IPS DF 19.7 (cell line): ENCODE measurements at places on chromosomes 1 and 21.

- no peak for DNase-seq
These were observed 470.8 kb downstream of the LMO4 start for GRCh38 chr1:87799451-87799850.

DNA sequence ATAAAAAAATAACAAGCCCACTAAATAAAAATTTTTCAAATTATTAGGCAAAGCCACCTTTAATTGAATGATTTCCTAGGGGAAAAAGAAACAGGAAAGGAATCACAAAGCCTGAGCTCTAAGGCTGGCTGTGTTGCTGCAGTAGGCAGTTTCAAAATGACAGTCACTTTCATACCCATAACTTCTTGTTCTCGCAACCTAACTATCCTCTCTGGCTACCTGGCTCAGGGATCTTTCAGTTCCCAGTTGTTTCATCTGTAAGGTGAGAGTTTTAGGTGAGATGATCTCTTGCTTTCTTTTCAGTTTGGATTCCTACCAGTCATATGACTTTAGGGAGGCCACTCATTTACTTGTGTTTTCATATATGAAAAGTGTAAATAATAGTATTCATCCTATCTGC lies 226.1 kb downstream of the ASTN1 start:
- no peak for DNase-seq

DNA sequence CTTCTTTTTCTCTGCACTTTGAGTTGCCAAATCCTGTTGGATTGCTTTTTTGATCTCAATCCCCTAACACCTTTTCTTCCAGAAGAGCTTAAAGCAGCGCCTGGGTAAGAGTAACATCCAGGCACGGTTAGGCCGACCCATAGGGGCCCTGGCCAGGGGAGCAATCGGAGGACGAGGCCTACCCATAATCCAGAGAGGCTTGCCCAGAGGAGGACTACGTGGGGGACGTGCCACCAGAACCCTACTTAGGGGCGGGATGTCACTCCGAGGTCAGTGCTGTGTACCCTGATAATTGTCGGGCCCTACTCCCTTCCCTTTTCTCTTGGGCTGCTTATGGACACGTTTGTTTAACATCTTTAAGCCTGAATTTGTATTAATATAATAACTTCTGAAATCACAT lies 8.3 kb downstream of the CHTOP start:
- DNase-seq = no peak

- no peak for DNase-seq
These were observed 166.9 kb downstream of the TOMM20 start for GRCh38 chr1:234961456-234962339.

DNA sequence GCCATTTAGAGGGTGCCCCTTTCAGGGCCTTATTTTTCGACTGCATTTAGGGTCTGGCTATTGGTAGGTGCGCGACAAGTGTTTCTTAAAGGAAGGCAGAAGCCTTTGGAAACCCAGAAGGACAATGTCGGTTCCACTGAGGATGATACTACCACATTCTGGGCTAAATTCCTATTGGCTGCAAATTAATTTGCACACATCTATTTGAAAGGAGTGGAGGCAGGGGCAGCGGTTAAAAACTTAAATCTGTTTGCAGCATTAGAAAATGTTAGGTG lies 1.1 kb downstream of the PATJ start:
- no peak for DNase-seq

GRCh38 chr1:240415532-240415931 lies 196.4 kb downstream of the GREM2 start:
- DNase-seq = no peak

DNA sequence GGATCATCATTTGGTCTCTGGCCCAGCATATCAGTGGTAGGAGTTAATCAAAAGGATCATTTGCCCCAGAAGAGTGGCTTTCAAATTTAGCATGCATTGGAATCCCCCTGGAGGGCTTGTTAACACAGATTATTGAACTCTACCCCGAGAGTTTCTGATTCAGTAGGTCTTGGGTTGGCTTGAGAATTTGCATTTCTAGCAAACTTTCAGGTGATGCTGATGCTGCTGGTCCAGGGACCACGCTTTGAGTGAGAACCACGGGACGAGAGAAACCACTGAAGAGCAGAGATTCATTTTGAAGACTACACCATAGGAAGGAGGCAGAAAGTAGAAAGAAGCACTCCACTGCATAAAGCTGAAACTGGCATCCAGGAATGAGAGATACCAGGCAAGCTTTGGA lies 81.3 kb upstream of the DUSP10 start:
- DNase-seq = no peak

GRCh38 chr1:109371341-109371739 lies 26.4 kb downstream of the SORT1 start:
- DNase-seq = no peak

DNA sequence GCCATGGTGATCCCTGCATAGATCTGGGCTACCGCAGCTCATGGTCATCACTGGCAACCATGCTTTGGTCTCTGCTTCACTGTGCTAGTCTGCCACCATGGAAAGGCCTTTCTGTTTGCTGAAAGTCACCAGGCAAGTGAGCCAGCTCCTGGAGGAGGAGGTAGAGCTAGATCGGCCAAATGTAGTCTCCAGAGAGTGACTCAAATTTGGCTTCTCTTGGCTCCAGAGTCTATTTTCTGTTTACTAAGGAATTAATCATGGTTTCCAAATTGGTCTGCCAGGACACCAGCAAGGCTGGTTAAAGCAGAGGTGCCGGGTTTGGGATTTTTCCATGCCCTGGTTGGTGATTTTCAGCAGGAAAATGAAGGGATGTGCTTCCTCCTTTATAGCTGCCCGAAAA lies 52.7 kb upstream of the IVNS1ABP start:
- no peak for DNase-seq

GRCh38 chr21:17402937-17403336 lies 109.9 kb upstream of the CXADR start:
- no peak for DNase-seq

DNA sequence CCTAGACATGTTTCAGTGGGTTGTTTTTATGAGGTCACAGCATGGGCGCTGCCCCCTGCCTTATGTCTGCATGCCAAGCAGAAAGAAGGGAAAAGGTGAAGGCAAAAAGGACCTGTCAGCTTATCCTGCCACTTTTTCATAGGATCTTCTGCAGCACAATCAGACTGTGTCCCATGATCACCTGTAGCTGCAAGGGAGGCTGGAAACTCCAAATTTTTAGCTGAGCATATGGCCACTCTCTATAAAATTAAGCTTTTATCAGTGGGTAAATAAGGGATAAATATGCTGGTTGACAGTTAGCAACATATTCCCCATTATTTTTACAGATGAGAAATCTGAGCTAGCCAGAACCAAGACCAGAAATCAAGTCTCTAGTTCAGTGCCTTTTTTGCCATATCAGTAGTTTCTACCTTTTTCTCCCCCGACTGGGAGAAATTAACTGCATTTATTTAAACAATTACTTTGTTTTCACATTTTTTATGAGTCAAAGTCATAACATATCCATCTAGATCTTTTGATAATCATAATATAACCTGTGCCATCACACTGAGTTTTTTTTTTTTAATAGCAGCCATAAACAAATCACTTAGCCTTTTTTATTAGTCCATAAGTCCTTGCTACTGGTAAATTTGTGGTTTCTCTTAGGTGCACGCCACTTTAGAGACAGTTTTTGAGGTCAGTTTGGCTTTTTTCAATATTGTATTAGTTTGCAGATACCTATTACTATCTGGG lies 307.0 kb downstream of the NFIA start:
- DNase-seq = no peak

DNA sequence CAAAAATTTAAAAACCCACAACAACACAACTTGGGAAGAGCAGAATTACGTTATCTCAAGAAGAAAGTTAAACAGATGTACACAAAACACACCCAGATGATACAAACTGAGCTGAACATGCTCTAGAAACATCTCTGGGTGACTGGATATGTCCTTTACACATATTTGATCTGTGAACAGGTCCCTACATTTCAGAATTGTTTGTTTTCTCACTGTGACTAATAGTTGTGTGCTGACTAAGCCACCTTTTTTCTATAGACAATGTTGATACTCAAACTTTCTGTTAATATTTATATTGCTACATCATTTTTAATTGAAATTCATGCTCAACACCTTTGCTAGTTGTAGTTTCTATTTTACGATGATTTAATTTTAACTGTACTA lies 1.0 kb upstream of the F11R start:
- DNase-seq = no peak

DNA sequence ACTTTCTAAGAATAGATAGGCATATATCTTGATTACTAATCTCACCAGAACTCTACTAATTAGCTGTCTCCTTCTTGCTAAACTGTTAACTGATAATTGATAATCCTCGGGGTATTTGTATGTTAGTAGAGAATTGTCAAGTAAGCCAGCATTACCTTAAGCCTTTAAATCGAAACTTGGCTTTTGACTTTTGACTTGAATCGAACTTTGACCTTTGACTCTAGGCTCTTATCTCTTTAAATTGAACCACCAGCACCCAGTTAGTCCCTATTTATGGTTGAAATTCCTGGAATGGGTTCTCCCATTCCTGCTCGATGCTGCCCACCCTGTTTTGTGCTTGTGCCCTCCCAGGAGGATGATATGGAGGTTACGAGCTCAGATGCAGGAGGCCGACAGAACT lies 244.4 kb downstream of the TGFB2 start:
- no peak for DNase-seq

DNA sequence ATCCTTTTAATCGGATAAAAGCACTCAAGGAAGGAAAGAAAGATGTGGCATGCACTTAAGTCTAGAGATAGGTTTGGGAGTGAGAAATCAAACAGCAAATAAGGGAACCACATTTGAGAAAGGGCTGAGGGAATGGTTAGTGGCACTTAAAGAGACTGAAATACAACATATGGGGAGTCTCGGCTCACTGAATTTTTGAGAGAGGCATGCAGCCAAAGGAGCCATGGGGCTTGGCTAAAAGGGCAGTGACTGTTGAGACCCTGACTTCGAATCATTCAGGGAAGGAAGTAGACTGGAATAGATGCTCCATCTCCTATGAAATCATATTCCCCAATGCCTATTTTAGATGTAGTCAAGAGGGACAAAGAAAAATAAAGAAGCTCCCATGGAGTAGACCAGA lies 58.3 kb upstream of the HAO2 start:
- no peak for DNase-seq

- no peak for DNase-seq
These were observed 19.2 kb upstream of the RLF start for GRCh38 chr1:40141878-40142535.

DNA sequence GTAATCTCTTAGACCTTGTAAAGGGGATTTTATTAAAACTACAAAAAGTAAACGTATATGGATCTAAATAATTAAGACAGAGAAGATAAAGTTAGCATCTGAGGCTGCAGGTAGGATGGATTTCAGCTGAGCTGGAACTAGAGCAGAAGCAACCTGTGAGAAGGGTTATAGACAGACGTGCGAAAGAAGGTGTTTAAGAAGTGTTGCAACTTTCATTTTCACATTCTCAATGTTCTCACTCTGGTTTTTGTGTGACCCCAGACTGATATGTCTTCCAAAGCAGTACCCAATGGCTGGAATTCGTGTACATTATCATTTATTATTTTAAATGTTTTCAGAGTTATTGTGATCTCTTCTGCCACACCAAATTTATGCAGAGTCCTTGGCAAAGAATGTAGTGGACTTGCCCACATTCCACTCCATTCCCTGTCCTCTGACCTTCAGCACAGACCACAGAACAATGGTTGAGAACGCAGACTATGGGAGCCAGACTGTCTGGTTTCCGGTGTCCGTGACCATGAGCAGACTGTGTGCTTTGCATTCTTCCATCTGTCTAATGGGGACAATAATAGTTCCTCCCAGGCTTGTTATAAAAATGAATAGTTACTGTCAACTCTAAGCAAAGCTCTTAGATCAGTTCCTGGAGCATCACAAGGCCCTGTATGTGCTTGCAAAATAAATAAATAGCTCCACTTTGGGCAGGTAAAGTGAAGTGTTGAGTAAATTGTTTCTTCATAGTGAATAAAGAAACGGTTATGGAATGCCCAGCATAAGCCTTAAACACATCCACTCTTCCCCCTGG lies 140.6 kb upstream of the SAMSN1 start:
- DNase-seq = no peak
